ENCODE measurements at places on chromosomes 13 and 19.

DNA sequence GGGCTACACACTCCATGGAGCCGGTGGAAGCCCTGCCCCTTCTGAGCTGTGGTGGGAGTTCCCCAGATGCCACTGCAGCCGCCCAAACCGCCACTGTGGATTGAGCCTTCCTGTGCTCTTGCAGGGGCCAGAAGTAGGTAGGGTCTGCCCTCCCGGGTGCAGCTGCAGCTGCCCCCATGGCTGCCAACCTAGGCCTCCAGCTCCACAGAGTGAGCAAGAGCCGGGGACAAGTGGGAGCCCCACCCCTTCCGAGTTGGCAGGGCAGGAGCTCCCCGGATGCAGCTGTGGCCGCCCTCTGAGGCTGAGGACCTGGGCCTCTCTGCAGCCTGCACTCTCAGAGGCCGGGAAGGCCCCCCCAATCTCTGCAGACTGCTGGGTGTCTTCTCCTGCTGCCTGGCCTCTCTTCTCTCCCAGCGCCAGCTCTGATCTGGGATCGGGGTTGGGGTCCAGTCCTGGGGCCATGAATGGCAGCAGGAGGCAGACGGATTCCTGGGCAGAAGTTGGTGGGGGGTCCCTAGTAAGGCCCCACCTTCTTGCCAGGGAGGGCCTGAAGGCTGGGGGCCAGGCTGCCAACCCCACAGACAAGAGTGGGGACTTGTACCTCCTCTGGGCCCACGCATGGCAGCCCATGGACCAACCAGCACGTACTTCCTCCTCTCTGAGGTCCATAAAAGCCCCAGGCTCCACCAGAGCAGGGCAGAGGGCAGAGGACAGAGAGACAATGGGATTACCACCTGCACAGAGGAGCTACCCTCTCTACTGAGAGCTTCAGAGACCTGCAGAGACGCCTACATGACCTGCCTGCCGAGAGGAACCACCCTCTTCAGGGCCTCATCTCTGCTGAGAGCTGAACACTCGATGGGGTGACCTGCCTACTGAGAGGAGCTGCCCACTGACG lies 28.9 kb downstream of the AP2S1 start:
- DNase-seq, result no peak

- DNase-seq, result no peak
These were observed 693 bp downstream of the XPO4 start for GRCh38 chr13:20901668-20902437.

DNA sequence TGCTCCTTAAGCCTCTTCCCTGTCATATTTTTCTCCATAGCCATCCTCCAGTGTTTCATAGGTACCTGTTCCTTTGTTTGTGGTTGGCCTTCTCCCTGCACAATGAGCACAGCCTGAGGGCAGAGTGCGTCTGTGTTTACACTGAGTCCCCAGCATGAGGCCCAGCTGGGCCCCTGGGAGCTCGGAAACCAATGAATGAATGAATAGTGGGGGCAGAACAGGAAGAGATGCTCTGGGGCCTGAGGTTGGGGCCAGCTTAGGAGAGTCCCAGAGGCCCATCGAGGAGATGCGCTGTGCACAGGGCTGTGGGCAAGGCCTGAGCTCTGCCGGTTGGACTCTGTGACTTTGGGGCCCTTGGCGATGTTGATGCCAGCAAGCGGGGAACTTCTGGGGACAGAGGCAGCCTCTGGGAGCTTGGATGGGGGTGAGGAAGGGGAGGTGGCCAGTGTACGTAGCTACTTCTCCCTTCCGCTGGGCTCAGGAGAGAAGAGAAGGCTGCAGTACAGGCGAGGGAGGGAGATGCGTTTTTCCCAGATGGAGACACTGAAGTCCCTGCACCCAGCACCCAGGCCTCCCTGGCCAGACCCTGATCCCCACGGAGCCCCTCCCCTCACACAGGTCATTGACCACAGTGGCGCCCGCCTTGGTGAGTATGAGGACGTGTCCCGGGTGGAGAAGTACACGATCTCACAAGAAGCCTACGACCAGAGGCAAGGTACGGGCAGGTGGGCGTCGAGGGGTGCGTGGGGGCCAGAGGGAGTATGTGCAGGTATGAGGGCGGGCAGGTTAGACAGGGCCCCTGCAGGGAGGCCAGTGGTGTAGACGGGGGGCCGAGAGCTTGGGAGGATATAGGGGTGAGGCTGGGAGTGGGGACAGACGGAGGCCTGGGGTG lies 5.1 kb downstream of the TBCB start:
- no peak for DNase-seq

DNA sequence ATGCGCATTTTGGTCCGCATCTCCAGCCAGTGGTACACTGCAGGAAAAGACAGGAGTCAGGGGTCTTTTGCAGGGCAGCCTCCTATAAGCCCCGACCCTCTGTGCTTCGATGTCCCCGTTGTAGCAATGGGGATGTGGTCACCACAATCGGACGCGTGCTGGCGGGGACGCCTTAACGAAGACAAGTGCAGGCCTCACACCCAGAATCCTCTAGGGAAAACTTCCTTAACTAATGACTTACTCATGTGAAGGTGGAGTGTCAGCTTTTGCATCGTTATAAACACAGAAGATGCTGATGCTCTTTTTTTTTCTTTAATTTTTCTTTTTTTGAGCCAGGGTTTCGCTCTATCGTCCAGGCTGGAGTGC lies 22.1 kb downstream of the VASP start:
- no peak for DNase-seq

DNA sequence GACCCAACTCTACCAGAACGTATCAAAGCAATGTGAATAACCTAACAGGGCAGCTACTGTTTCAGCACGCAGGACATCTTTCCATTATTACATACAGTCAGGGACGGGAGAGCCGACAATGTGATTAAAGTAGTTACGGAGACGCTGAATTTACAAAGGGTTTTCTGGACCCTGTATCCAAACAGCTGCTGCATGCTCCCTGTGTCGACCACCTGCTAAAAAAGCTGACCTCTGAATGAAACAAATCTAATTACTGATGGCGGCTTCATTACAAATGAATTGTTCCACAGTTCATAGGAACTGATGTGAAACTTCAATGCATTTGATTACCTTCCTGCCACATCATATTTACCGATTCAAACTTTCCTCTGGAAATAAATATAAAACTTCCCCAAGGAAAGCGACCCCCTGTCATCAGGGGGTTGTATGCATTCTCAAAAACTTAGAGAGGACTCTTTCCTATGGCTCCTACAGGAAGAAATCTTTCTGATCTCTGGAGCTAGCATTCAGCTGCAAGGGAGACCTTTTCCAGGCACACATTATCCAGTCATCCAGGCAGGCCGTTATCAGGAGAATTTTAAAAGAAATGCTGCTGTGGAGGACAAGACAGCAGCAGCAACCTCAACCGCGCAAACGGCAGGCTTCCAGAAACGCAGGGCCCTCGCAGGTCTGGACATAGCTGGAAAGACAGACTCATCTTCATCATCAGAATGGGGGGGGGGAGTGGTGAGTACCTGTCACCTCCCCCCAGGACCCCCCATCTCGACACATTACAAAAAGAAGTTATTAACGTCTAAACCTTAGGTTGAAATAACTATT lies 3.1 kb downstream of the EFNB2 start:
- no peak for DNase-seq

- DNase-seq, result no peak
These were observed 50.8 kb downstream of the STK24 start for GRCh38 chr13:98526182-98526512.

DNA sequence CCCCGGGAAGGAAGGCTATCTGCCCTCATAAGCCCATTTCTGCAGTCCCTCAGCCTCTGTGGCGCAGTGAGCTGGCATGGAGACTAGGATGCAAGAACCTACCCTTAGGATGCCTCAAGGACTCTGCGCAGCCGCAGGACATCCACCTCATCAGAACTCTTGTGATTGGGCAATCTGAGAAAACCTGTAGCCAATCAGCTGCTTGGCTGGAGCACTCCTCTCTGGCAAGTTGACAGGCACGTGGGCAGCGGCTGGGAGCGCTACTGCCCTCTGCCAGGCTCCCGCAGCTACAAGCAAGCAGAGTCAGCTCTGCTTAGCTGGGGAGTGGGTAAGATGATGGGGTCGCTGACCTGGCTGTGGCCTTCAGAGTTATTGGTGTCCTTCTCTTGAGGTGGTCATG lies 1.5 kb upstream of the ECSIT start:
- peak; percentile 85 for DNase-seq

DNA sequence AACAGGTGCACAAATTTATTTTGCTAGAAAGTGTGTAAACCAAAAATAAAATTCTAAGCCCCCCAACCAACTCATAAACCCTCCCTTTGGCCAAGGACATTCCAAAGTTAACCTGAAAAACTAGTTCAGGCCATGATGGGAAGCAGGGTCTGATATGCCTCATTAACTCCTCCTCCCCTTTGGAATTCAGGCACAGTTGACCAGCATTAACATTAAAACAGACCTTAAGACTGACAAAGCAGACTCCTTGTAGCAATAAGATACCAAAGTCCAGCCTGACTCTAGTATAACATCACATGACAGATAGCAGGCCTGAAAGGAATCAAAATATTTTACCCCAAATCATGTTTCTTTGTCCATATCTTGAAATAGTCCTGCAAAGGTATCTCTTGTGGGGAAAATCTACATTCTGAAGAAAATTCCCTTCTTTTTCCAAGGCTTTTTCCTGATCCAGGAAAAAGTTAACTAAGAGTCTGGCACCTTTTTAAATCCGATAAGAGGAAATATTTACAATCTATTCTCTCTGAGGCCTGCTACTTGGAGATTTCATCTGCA lies 19.7 kb downstream of the NEK5 start:
- DNase-seq, result no peak

DNA sequence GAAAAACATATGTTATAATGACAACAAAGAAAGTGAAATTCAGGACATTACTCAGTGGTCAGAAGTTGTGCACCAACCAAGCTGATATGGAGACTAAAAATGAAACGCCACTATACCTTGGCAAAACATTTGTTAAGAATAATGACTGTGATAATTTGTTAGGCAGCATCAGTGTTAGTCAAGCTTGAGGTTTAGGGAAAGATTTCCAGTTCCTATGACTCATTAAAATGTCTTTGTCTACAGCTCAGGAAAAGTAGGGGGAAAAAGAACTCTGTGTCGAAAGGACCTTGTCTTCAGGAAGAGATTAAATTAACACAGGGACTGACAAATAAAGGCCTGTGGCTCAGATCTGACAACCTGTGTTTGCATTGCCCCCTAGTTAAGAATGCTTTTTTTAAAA lies 764.1 kb upstream of the SLITRK6 start:
- DNase-seq, result no peak

- no peak for DNase-seq
These were observed 699 bp downstream of the IFNL1 start for GRCh38 chr19:39296906-39297305.

DNA sequence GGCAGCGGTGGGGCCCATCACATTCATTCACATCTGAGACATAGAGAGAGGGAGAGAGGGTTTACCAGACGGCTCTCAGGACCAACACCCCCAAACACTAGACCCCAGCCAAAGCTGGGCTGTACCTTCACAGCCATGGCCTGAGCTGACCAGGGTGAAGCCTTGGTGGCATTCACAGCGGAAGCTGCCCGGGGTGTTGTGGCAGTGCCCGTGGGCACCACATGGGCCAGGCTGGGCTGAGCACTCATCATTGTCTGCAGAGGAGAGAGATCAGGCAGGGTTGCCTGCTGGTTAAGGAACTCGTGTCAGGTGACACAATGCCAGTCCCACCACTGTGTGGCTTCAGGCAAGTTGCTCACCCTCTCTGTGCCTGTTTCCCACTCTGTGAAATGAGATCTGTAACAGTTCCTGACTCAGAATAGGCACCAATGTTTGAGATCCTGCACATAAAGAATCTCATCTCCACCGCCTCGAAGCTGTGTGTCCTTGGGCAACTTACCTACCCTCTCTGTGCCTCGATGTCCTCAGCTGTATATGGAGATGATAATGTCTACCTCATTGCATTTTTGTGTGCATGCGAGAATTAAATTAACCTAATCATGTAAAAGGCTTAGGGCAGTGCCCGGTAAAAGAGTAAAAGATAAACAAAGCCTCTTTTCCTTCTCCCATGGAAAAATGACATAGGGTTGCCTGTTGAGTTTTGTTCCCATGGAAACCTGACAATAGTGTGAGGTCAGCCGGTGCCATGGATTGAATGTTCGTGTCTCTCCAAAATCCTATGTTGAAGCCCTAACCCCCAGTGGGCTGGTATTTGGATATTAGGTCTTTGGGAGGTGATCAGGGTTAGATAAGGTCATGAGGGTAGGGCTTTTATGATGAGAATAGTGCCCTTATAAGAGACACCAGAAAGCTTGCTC lies 22.9 kb downstream of the CCL25 start:
- DNase-seq, result no peak

GRCh38 chr13:62246581-62246980 lies 830.9 kb upstream of the PCDH20 start:
- DNase-seq, result no peak

DNA sequence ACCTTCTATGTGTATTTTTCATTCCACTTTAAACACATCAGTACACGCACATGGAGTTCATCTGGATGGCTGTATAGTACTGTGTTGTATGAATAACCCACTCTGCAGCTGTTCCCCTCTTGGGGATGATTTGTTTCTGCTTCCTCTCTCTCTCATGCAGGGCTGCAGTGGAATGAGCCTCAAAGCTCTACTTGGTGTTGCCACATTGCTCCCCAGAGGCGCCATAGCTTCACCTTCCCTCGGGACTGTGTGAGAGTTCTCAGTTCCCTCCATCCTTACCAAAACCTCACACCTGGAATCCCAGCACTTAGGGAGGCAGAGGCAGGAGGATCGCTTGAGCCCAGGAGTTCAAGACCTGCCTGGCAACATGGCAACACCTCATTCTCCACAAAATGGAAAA lies 28.4 kb upstream of the GPR183 start:
- no peak for DNase-seq

- no peak for DNase-seq
These were observed 20.7 kb downstream of the POMP start for GRCh38 chr13:28679628-28680027.

DNA sequence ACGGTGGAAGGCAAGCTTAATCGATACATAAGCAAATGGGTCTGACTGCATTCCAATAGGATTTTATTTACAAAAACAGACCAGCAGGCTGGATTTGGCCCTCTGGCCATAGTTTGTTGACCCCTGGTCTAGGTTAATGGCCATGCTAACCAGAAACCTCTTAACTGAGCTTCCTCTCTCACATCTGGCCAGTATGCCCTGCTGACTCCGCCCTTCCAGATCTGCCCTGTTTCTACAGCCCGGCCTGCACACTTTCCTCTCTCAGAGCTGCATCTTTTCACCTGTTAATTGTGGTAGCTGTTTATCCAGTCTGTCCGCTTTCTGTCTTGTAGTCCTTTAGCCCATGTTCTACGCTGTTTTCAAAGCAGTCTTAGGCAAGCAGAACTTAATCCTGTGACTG lies 25.6 kb downstream of the EDNRB start:
- no peak for DNase-seq

DNA sequence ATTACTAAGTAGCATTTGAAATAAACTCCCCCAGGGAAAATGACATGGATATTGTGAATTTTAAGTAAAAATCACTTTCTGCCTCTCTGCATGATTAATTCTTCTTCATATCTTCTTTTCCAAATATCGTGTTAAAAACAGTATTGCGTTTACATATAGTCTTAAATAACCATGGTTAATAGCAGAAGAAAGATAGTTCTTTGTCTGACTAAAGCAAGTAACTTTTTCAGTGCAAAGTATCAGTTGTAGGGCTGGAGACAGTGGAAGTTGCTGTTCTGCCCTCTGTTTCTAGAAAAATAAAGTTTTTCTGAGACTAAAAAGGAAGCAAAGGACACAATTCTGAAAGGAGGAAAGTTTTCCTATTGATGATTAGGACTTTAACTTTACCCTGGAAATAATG lies 330.2 kb downstream of the NDFIP2 start:
- DNase-seq, result no peak

- DNase-seq, result no peak
These were observed 32.4 kb upstream of the SPATA13 start for GRCh38 chr13:24128112-24128511.

- DNase-seq, result no peak
These were observed 3.7 kb downstream of the LILRA2 start for GRCh38 chr19:54577334-54577733.
